GM23338 (cell line): ENCODE measurements at places on chromosomes 12 and 14. TPM values are rescaled to one million over a fixed set of nuclear protein-coding genes. Genes with fewer than 3 reads are reported as not detected.

- peaks cover 30% of the 10 kb centered on the region for H3K4me1 ChIP-seq
- 0 out of 2 replicates have a peak overlapping the region, but pooled peaks have one; percentile 17 for H3K4me3 ChIP-seq
- H3K36me3 ChIP-seq = no peaks in the 10 kb centered on the region; the same call in 1 of the 2 replicates
- H3K27me3 ChIP-seq = no peaks in the 10 kb centered on the region
- H3K27ac ChIP-seq = peak overlapping the region; percentile 99
Measured at GRCh38 chr12:124130691-124131591, 157.9 kb downstream of the ZNF664 start.

DNA sequence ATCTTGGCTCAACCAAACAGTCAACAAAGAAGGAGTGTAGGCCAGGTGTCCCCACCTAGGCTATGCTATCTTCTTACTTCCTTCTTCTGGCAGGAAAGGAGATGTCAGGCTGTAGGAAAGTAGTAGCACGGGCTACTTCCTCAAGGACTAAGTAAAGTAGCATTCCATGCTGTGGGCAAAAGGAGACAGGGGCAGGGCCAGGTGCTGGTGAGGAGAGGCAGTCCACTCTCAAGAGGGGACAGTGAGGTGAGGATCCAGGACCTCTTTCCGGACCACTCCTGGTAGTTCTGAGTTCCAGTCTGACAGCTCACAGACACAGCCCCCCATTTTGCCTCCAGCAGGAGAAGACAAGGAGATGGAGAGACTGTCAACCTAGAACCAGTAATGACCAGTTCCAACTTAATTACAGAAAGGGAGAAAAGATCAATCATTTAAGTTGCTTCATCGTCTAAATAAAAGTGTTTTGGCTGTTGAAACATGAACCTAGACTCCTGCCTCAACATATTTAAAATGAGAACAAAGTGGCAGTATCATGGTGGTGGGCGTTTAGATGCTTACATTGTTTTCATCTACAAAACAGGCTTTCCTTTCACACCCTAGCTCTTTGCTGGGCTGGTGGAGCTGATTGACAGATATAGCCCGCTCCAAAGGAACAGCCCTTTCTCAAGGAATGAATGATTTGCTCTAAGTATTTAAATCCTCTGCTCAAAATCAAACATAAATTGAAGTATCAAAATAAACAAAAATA is 5.1 kb upstream of the SSTR1 start:
- peak overlapping the region; percentile 73 for H3K27ac ChIP-seq
- H3K4me1 ChIP-seq = peaks cover 23% of the 10 kb centered on the region; the same call in 1 of the 2 replicates
- no peak overlapping the region for H3K4me3 ChIP-seq
- H3K36me3 ChIP-seq = peaks cover 30% of the 10 kb centered on the region
- peak; percentile 77 for DNase-seq

DNA sequence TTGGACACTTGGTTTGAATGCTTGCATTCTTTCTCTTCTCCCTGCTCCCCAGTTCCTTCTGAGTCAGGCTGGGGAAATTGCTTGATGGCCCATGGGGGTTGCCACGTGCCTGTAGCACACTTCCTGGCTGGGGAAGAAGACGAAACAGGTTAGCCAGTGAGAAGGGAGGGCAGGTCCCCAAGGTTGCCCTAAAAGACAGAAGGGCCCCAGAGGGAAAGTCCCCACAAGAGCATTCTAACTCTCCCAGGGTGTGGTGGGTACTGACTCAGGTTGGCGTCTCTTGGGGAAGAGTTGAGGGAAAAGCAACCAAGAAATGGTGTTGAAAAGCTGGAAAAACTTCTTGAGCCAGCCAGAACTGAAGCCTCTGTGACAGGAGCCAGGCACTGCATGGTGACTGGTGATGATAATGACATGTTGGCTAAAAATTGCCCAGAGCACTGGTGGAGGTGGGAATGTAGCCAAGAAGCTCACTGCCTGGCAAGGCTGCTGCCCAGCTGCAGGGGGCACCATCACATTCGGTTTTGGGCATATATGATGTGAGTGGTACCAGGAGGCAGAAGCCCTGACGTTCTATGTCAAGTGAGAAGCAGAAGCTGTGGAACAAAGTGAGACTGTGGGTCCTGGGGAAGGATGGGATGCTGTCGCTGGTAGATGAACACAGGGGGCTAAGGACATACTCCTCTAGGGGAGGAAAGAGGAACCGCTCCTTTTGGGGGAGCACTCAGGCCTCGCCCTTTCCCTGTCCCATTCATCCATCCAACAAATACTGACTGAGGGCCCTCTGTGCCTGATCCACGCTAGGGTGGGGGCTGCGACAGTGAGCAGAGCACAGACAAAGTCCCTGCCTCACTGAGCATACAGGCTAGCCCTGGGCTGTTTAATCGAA is 8.1 kb upstream of the RABGGTA start:
- H3K27me3 ChIP-seq = no peaks in the 10 kb centered on the region
- H3K27ac ChIP-seq = no peak overlapping the region
- no peak for DNase-seq

- H3K36me3 ChIP-seq = no peaks in the 10 kb centered on the region
- H3K27ac ChIP-seq = no peak overlapping the region
- H3K4me1 ChIP-seq = no peaks in the 10 kb centered on the region
Measured at GRCh38 chr14:80059041-80059440, 152.3 kb downstream of the DIO2 start.

- H3K4me3 ChIP-seq = no peak overlapping the region
- no peaks in the 10 kb centered on the region for H3K36me3 ChIP-seq
- peaks cover 12% of the 10 kb centered on the region for H3K4me1 ChIP-seq
- peak; percentile 53 for DNase-seq
- no peaks in the 10 kb centered on the region for H3K27me3 ChIP-seq
- no peak overlapping the region for H3K27ac ChIP-seq
Measured at GRCh38 chr12:6088921-6089747, 35.3 kb downstream of the VWF start.

PROX2 gene
- 0.31 TPM in 1 of 2 replicates, not detected in the other for total RNA-seq

RFLNA gene
- total RNA-seq = 16.2 and 20.4 TPM in 2 replicates

ACSS3 gene
- 22.5 and 28.9 TPM in 2 replicates for total RNA-seq

BAG5 gene
- 25.4 and 29.2 TPM in 2 replicates for total RNA-seq

OAS3 gene
- total RNA-seq = 1.4 and 2.6 TPM in 2 replicates
